Astrocyte (in vitro differentiated cells and primary cell): ENCODE measurements at places on chromosomes 11 and 22.

- DNase-seq, result no peak
- no peaks in the 10 kb centered on the region for H3K27me3 ChIP-seq
- H3K36me3 ChIP-seq, result peaks cover 35% of the 10 kb centered on the region
- peaks cover 2% of the 10 kb centered on the region for H3K4me1 ChIP-seq
- peak overlapping the region; percentile 99 for H3K4me3 ChIP-seq
- peak overlapping the region; percentile 90 for H3K27ac ChIP-seq
Observed at GRCh38 chr11:14499178-14499559, 442 bp downstream of the COPB1 start.

- H3K4me1 ChIP-seq, result no peaks in the 10 kb centered on the region
- peaks cover 2% of the 10 kb centered on the region for H3K27me3 ChIP-seq
- H3K4me3 ChIP-seq, result no peak overlapping the region
- no peaks in the 10 kb centered on the region for H3K36me3 ChIP-seq
- H3K27ac ChIP-seq, result no peak overlapping the region
Observed at GRCh38 chr11:131514062-131514461, 143.6 kb downstream of the NTM start.

GRCh38 chr22:48795664-48796063 lies 1032.0 kb downstream of the BRD1 start:
- H3K27ac ChIP-seq, result no peak overlapping the region
- no peaks in the 10 kb centered on the region for H3K4me1 ChIP-seq
- no peaks in the 10 kb centered on the region for H3K36me3 ChIP-seq
- no peak for DNase-seq
- H3K27me3 ChIP-seq, result no peaks in the 10 kb centered on the region
- no peak overlapping the region for H3K4me3 ChIP-seq

GRCh38 chr22:46770151-46770641 lies 7.7 kb downstream of the TBC1D22A start:
- no peak overlapping the region for H3K27ac ChIP-seq
- peaks cover 16% of the 10 kb centered on the region for H3K4me1 ChIP-seq
- no peak overlapping the region for H3K4me3 ChIP-seq
- no peaks in the 10 kb centered on the region for H3K36me3 ChIP-seq
- no peaks in the 10 kb centered on the region for H3K27me3 ChIP-seq

GRCh38 chr11:121649798-121650197 lies 197.0 kb upstream of the SORL1-AS1 start:
- H3K4me3 ChIP-seq, result no peak overlapping the region
- no peak for DNase-seq
- H3K27ac ChIP-seq, result no peak overlapping the region
- H3K27me3 ChIP-seq, result no peaks in the 10 kb centered on the region
- H3K36me3 ChIP-seq, result no peaks in the 10 kb centered on the region

DNA sequence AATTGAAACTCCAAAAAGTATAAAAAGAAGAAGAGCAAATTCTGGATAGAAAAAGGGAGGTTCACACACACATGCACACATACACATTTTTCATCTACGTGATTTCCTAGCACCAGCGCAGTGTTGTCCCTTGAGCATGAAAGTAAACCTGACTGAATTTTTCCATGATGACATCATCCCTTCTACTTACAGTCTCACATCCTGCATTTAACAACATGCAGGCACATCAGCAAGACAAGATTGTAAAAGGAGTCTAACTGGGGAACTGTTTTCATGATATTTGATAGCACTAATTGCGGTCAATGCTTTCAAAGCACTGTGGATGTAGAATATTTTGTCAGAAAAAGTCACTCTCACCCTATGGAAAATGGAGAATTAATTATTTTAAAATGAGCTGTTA lies 36.6 kb downstream of the GAS2 start:
- peak; percentile 83 for DNase-seq
- no peak overlapping the region for H3K4me3 ChIP-seq
- no peaks in the 10 kb centered on the region for H3K27me3 ChIP-seq
- H3K36me3 ChIP-seq, result no peaks in the 10 kb centered on the region
- H3K27ac ChIP-seq, result peak overlapping the region; percentile 63

DNA sequence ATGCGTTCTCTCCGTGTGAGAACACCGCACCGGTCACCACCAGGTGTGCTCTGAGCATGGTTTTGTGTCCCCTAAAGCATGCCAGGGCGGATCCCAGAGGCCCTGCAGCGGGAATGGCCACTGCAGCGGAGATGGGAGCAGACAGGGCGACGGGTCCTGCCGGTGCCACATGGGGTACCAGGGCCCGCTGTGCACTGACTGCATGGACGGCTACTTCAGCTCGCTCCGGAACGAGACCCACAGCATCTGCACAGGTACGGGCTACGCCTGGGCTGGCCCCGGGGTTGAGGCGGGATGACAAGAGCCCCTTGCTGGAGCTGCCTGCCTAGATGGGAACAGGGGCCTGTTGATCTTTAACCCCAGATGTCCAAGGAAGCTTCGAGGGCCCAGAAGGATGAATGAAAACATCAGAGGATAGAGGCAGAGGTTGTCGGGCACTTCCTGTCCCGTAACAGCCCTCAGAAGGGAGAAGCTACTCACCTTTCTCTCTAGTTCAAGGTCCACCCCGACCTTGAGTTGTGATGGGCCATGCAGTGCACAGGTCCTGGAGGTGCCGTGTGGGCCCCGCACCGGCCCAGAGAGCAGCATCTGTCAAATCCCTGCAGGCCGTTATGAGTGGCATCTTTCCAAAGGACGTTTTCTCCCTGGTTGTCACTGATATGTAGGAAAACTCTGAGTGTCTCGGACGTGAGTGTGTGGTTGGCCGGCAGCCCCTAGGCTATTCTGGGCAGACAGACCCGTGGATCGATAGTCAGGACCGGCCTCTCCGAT lies 3.3 kb downstream of the CRELD2 start:
- H3K4me1 ChIP-seq, result peaks cover 8% of the 10 kb centered on the region
- peaks cover 5% of the 10 kb centered on the region for H3K36me3 ChIP-seq
- no peaks in the 10 kb centered on the region for H3K27me3 ChIP-seq

- H3K4me3 ChIP-seq, result peak overlapping the region; percentile 70
- H3K27me3 ChIP-seq, result no peaks in the 10 kb centered on the region
- H3K36me3 ChIP-seq, result peaks cover 22% of the 10 kb centered on the region
- DNase-seq, result no peak
- peaks cover 33% of the 10 kb centered on the region for H3K4me1 ChIP-seq
Observed at GRCh38 chr11:64359712-64360445, 917 bp downstream of the RPS6KA4 start.

DNA sequence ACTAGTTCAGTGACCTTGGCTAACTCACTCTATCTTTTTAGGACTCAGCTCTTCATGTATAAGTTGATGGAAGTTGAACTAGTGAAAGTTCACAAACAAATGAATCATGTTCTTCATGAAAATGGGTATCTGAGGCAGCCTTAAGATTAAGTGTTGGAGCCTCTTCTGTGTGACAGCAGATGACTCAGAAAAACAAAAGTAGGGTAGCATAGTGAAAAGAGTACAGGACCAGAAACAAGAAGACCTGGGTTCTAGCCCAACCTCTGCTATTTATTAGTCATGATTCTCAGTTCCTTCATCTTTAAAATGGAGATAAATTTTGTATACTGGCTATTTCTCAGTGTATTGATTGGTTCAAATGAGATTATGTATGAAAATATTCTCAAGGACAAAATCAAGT lies 60.2 kb downstream of the USP35 start:
- no peak for DNase-seq
- H3K27me3 ChIP-seq, result no peaks in the 10 kb centered on the region
- no peak overlapping the region for H3K27ac ChIP-seq
- peaks cover 14% of the 10 kb centered on the region for H3K4me1 ChIP-seq

- no peak overlapping the region for H3K27ac ChIP-seq
- H3K4me1 ChIP-seq, result no peaks in the 10 kb centered on the region
- H3K4me3 ChIP-seq, result no peak overlapping the region
- no peak for DNase-seq
- no peaks in the 10 kb centered on the region for H3K27me3 ChIP-seq
- no peaks in the 10 kb centered on the region for H3K36me3 ChIP-seq
Observed at GRCh38 chr22:41360126-41360525, 21.6 kb upstream of the TEF start.

DNA sequence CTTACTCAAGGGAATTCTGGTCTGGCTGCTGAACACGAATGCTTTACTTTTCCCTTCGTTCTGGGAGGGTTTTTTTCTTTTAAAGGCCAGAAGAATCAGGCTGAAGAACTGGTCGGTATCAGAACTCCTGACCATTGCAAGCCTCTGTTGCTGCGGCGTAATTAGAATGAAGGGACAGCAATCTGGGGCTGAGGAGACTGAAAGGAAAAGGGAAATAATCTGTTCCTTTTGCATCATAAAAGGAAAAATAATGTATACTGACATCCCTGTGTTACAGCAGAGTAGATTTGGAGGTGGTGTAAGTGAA lies 670 bp downstream of the SC5D start:
- DNase-seq, result no peak
- H3K36me3 ChIP-seq, result no peaks in the 10 kb centered on the region
- peaks cover 9% of the 10 kb centered on the region for H3K27me3 ChIP-seq
- peak overlapping the region; percentile 79 for H3K27ac ChIP-seq
- peak overlapping the region; percentile 91 for H3K4me3 ChIP-seq

DNA sequence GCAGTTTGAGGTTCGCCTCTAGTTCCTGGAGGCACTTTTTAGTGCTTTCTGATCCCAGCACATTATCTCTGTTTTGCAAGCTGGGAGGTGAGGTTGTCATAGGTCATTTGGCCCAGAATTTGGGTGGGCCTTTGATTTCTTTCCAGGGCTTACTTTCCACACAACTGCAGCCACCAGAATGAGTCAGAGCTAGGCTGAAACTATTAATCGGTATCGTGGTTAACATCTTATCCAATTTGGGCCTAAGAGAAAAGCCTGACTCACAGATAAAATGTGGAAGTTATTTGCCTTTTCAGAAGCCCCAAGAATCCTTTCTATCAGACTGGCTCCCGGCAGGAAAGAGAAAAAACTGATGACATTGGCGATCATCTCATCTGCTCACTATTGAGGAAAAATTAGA lies 166.4 kb downstream of the KIRREL3 start:
- H3K27ac ChIP-seq, result peak overlapping the region; percentile 72
- H3K4me3 ChIP-seq, result no peak overlapping the region
- no peaks in the 10 kb centered on the region for H3K27me3 ChIP-seq
- H3K4me1 ChIP-seq, result peaks cover 21% of the 10 kb centered on the region

GRCh38 chr11:101777476-101777875 lies 137.3 kb upstream of the CEP126 start:
- H3K4me3 ChIP-seq, result no peak overlapping the region
- no peaks in the 10 kb centered on the region for H3K4me1 ChIP-seq
- H3K36me3 ChIP-seq, result no peaks in the 10 kb centered on the region
- DNase-seq, result no peak

DNA sequence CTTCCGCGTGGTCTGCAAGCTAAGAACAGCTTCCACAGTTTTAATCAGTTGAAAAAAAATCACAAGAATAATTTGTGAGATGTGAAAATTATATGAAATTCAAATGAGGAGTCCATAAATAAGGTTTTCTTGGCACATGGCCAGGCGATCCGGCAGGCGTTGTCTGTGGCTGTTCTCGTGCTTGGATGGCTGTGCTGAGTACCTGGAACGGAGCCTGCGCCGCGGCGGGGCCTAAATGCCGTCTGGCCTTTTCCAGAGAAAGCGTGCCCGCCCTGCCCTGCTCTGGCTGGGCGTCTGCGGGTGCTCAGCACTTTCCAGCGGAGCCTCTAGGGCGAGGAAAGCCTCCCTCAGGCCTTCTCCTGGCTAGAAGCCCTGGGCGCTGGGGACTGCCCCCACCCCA lies 41.8 kb downstream of the OSBPL5 start:
- no peaks in the 10 kb centered on the region for H3K27me3 ChIP-seq
- peaks cover 13% of the 10 kb centered on the region for H3K4me1 ChIP-seq
- H3K27ac ChIP-seq, result no peak overlapping the region
- DNase-seq, result peak; percentile 9

DNA sequence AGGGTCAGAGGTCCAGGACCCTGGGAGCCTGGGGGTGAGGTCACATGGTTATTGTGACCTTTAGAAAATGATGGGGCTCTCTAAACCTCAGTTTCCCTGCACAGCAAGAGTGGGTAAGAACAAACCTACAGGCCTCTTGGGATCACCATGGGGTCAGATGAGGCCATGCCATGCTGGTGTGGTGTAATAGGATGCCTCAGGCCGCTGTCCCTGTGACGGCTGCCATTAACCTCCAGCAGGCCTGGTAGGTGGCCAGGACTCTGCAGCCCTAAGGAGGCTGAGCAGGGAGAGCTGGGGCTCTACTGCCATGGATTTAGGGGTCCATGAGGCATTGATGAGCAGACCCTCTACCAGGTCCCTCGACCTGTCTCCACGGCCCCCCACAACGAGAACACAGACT lies 265.5 kb downstream of the CTTN start:
- DNase-seq, result no peak
- no peak overlapping the region for H3K27ac ChIP-seq
- peaks cover 5% of the 10 kb centered on the region for H3K27me3 ChIP-seq

DNA sequence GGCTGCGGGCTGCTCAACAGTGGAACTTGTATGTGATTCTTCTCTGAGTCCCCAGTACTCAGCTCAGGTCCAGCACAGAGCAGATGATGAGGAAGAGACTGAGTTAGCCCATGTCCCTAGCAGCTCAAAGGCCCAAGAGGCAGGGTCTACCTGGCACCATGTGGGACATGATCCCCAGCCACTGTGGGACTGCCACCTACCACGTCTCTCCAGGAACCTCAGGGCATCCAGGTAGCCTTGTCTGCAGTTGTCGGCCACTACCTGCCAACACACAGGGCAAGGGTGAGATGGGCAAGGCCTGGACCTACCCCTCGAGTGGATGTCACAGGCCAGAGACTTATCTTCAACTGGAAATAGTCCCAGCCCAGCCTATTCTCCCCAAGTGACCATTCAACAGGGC lies 4.4 kb downstream of the PNPLA5 start:
- no peak overlapping the region for H3K4me3 ChIP-seq
- peaks cover 8% of the 10 kb centered on the region for H3K4me1 ChIP-seq
- H3K36me3 ChIP-seq, result no peaks in the 10 kb centered on the region
- peaks cover 33% of the 10 kb centered on the region for H3K27me3 ChIP-seq
- DNase-seq, result no peak
